ENCODE measurements at places on chromosomes 5 and 9.
A peak's percentile ranks its signal among the peaks of the same experiment; 100 is the strongest.

DNA sequence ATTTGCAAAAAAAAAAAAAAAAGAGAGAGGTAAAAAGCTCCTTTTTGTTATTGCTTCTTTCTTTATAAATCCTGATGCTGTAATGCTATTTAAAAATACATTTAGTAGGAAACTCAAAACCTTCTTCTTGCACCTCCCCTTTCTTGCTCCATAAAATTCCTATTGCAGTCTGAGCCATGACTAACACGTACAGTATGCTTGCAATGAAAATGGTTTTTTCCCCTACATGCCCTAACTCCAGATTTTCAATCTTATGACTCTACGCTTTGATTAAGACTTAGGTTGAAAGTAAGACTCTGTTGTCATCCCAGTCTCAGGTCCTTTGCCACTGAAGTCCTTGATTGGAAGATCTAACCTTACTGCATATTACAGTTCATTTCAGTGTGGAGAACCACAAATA lies 23.9 kb downstream of the FGF10 start:
- DNase-seq, result no peak

- no peak for DNase-seq
Observed at GRCh38 chr9:99391937-99392594, 170.0 kb downstream of the SEC61B start.

DNA sequence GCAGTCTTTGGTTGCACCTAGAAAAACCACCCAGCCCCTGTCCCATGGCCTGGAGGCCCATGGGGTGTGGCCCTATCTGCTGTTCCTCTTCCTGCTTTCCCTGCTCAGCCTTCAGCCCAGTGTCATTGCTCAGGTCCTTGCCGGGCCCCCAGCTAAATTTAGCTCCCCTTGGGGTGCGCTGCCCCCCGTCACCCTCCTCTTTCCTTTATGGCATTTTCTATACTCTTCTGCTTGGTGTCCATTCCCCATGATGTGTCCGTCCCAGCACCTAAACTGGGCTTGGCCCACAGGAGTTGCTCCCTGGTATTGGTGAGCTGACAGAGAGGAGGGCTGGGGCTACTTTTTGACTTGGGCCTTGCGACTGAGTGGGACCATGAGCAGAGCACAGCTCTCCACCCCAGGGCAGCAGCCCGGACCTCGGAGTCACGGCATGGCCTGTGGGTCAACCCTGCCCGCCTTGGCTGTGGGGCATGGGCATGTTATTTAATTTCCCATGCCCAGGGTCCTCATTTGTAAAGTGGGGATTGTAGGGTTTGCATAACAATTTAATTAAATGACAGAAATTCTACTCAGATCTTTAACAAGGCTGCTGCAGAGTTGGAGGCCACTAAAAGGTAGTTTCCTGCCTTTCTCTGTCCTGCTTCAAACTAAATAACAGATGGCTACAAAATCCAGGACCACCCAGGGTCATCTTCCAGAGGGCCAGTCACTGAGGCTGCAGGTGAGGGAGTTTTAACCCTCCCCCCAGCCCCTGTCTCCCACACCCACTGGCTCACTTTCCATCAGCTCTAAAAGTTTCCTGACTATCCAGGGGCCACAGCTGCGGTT lies 98.2 kb downstream of the DAP start:
- DNase-seq, result no peak

DNA sequence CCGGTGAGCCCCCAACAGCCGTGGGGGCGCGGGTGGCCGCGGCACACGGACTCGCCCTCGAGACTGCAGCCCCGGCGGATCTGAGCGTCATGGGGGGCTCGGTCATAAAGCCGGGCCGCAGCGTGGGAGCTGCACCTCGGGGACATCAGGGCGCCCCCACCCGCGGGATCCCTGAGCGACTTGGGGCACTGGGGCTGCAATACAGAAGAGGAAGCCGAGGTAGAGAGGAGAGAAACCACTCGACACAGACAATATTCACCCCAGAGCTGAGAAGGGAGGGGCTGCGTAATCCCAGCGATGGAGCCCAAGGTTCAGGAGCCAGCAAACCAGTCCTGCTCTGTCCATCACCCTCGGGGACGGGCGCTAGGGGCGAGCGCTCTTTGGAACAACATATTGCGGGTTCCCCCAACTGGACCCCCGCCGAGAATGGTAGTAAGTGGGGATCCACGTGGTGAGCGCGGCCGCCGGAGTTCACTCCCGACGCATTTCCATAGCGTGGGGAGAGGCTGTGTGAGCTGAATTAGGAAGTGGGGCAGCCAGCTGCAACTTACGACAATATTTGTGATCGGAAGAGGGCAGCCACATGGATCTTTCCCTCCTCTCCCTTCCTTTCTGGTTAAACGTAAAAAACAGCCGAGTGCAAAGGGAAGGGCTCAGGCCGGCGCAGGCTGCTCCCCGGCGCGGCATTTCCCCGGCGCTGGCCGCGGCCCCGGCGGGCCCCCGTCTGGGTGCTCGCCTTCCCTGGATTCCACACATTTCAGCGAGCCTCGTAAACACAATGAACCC lies 9.9 kb downstream of the PTCH1 start:
- peak; percentile 26 for DNase-seq

GRCh38 chr9:92520837-92521236 lies 15.0 kb downstream of the ECM2 start:
- DNase-seq, result no peak

Measured in activated effector memory CD4-positive, alpha-beta T cell treated with Interleukin-2 at 50 U/mL for 16 hours (primary cell).